Stimulated activated CD8-positive, alpha-beta memory T cell treated with anti-CD3 and anti-CD28 coated beads, Interleukin-15, amount 100 ng/mL, for 48 hours (primary cell): ENCODE measurements at places on chromosomes 2 and 18.

DNA sequence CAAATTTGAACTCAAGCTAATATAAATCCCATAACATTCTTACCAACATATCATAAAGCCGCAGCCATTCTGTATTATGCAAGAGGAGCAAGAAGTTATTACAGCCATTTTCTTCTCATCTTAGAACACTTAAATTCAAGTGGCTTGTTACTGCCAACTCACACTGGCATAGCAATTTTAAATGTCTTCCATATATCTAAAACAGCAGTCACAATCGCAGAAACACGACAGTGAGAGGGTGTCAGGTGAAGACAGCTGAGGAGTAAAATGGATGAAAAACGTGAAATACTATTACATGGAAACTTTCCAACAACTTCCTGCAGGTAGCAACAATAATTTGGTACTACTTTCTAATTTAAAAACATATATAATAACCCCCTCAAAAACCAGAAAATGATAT lies 17.9 kb downstream of the PPP3R1 start:
- no peak for DNase-seq

DNA sequence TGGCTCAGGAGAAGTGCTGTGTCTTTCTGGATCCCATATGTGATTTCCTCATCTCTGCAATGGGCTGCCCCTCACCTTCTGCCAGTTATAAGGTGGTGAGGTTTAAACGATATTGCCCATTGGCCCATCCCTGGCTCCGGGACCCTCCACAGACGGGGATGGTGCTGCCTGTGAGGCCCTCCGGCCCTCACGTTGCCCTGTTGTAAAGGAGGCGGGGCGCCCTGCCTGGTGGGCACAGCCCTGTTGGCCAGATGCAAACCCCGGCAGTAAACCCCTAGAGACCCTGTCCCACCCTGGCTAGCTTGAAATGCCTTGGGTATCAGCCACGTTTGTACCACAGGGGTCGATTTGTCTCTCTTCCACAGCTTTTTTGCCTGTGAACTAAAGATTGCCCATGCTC lies 7.4 kb downstream of the ARHGEF4 start:
- no peak for DNase-seq

- no peak for DNase-seq
Observed at GRCh38 chr2:112805542-112805941, 21.2 kb upstream of the IL1A start.

- DNase-seq: no peak
Observed at GRCh38 chr2:6510532-6510931, 355.2 kb downstream of the CMPK2 start.

- DNase-seq: no peak
Observed at GRCh38 chr2:176103194-176103593, 3.6 kb downstream of the HOXD12 start.

- DNase-seq: no peak
Observed at GRCh38 chr2:209662021-209662420, 109.6 kb upstream of the UNC80 start.

DNA sequence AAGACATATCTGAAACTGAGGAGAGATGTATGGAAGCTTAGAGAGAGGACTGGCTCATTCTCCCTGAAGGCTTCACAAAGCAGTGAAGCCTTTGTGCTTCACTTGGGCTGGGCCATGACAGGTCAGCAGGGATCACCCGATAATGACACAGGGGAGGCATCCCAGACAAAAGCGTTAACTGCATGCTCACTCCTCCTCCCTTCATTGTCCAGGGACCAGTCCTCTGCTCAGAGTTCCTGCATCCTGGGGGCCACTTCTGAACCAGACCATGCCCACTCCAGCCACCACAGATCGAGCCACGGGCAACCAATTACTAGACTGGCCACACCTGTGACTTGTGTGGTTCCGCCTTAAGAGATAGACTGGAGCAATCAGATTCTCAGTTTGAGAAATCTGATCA lies 236.0 kb downstream of the CLIP4 start:
- DNase-seq: no peak

GRCh38 chr18:11504962-11505361 lies 104.4 kb upstream of the SLC35G4 start:
- DNase-seq: no peak

DNA sequence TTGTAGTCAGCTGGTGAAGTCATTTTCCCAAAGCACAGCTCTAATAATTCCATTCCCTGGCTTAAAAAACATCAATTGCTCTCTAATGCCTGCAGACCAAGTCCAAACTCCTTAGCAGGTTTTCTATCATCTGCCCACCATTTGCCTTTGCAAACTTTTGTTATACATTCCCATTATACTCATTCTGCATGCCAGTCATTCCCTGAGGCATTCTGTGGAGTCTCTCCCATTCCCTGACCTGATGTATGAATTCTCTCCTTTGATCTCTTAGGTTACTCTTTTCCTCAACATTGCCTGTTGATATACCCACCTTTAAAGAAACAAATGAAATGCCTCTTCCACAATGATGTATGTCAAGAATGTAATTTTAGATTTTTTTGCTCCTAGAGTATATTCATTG lies 852.0 kb upstream of the FSHR start:
- no peak for DNase-seq

DNA sequence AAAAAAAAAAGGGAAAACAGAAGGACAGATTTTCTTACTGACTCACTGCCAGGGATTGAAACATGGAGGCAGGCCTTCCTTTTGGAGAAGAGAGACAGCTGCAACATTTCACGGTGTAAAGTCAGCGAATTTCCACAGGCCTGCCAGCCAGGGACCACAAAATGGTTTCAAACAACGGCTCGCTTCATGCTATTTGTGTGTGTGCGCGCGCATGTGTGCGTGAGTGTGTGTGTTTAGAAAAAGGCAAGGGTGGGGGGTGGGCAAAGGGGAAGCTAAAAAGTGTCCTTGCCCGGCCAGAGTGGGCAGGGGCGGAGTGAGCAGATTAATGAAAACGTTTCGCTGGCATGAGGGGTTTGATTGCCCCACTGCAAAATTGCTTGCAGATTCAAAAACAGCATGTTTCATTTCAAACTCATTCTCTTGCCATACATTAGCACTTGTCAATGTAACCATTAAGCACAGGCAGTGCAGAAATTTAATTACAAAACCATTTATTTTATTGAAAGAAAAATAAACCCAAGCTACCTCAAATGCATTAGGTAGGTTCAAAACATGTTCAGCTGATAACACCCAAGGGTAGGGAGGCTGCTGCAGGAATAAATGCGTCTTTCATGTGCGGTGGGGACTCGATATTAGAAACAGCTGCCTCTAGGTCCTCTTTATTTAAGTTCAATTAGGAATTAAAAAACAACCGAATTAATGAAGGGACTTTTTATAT lies 182.1 kb upstream of the SIX2 start:
- no peak for DNase-seq

DNA sequence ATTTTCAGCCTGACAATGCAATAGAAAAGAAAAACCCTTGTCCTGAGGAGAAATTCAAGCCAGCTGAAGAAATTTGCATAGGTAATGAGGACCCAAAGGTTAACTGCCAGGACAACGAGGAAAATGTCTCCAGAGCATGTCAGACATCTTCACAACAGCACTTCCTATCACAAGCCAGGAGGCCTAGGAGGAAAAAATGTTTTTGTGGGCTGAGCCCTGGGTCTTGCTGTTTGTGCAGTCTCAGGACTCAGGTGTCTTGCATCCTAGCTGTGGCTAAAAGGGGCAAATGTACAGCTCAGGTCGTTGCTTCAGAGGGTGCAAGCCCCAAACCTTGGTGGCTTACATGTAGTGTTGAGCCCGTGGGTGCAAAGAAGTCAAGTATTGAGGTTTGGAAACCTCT lies 905.1 kb upstream of the FSHR start:
- no peak for DNase-seq

DNA sequence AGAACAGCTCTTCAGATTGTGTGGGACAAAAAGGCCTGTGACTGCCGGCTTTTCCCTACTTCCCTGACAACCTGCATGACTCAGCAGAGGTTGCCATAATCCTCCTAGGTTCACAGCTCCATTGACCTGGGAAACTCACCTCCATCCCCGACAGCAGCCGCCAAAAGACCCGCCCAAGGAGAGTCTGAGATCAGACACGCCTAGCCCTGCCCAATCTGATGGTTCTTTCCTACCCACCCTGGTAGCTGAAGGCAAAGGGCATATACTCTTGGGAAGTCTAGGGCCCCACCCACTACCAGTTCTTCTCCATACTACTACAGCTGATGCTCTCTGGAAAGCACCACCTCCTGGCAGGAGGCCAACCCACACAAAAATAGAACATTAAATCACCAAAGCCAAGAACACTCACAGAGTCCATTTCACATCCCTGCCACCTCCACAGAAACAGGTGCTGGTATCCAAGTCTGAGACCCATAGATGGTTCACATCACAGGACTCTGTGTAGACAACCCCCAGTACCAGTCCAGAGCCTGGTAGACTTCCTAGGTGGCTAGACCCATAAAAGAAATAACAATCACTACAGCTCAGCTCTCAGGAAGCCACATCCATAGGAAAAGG lies 140.6 kb downstream of the NETO1 start:
- no peak for DNase-seq

DNA sequence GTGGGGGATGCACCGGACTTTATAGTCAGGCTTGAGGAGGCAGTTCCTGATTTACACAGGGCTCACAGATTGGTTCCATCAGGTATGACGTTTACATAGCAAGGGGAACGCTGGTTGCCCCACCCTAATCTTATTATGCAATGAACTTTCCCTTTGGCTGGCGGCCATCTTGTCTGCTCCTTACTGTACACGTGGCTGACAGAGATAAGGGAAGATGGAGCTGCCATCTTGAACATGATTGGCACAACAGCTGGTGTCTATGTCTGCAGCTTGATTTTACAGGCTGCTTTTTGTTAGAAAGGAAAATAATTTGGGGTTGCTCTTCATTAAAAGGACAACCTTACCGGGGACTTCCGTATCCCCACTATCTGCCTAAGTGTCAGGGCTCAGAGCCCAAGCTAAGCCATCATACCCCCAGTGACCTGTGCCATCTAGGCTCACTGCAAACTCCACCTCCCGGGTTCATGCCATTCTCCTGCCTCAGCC lies 33.5 kb upstream of the ATG16L1 start:
- no peak for DNase-seq

GRCh38 chr2:150279686-150280085 lies 207.8 kb downstream of the RND3 start:
- no peak for DNase-seq
